ENCODE measurements at places on chromosomes 6 and 20.

DNA sequence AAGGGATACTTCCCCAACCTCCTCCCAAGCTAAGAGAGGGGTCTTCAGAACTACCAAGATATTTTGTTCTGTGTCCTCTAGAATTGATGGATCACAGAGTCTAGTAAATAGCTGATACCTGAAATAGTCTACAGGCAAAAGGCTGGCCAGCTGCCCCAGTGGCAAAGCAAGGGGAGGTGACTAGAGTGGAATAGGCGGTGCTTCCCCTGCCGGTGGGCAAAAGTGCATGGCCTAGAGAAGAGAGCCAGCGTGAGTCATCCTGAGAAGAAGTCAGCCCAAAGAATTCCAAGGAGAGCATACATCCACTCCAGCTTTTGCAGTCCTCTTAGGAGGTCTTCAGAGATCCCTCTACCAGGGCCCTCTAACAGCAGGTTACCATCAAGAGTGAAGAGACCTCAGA, 14.7 kb downstream of the DPPA5 start:
- DNase-seq = no peak

- DNase-seq = no peak
These were observed 10.7 kb downstream of the PSMG4 start for GRCh38 chr6:3269281-3269975.

DNA sequence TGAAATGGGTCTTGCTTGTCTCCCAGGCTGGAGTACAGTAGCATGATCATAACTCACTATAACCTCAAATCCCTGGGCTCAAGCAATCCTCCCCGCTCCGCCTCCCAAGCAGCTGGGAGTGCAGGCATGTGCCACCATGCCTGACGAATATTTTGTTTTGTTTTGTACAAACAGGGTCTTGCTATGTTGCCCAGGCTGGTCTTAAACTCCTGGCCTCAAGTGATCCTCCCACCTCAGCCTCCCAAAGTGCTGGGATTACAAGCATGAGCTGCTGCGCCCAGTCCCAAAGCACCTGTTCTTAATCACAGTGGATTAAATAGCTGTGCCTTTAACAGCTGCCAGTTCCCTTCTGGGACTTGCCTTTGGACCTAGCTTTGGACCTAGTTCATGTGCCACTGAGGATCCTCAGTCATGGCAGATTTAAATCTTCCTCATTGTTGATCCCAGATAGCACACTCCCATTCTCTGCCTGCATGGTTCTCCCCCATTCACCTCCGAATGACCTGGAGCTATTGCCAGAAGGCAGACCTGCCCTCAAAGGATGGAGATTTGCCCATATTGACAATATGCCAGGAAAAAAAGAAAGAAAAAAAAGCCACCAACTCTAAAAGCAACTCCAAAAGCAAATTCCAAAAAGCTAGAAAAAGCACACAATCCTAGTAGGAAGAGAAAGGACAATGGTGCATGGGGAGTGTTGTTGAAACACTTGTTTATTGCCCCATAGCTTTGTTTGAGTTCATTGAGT, 10.6 kb downstream of the POFUT1 start:
- no peak for DNase-seq

DNA sequence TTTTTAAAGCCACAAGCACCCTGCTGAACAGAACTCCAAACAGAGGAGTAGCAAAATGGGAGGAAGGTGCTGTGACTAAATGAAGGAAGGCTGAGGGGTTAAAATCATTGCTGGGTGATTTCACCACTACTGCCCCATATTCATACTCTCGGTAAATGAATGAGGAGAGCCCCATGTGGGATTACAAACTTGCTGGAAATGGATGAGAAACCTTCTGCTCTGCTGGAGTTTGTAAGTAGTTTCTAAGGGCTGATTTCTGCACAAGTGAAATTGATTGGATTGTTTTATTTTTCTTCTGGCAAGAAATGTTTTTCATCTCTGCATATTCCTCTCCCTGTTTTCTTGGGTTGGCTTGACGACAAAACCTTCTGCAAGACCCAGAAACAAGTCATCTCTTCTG, 533.5 kb upstream of the MMS22L start:
- no peak for DNase-seq

DNA sequence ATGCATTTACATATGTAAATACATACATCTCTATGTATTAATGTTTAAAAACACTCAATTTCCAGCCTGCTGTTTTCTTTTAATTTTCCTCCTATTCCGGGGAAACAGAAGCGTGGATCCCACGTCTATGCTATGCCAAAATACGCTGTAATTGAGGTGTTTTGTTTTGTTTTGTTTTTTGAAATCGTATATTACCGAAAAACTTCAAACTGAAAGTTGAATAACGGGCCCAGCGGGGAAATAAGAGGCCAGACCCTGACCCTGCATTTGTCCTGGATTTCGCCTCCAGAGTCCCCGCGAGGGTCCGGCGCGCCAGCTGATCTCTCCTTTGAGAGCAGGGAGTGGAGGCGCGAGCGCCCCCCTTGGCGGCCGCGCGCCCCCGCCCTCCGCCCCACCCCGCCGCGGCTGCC, 355 bp upstream of the BMP2 start:
- no peak for DNase-seq

- DNase-seq = no peak
These were observed 15.1 kb downstream of the MYBL2 start for GRCh38 chr20:43681991-43682410.

DNA sequence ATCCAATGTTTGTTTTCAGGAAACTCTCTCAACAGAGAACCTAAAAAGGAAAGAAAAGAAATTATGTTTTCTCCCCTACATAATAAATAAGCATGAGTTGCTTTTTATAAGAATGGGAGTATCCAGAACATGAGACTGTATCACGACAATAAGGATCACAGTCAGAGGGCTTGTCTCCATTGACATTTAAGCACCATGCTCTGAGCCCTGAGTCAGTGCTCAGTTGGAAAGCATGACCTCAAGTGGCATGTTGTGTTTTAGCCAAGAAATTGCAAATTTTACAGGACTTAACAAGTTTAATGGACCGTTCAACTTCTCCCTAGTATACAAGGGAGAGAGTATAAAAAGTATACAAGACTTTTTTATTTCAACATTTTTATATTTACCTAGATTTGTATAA, 431.6 kb downstream of the GJA1 start:
- no peak for DNase-seq

GRCh38 chr6:79152269-79152737, 74.2 kb upstream of the PHIP start:
- no peak for DNase-seq

DNA sequence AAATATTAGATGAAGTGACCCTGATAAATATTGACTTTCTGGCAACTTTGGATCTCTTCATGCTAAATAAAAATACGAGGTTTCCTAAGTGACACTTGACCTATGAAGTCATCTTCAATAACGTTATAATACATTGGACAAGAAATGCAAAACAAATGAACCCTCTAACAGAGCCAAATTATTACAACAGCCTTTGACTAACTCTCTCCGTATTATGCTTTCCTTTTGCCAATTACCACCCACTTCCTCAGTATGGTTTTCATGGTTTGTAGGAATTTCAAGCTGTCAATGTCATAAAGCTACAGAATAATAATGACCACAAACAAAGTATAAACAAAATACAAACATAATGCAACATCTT, 210.5 kb downstream of the MOXD1 start:
- DNase-seq = no peak

- no peak for DNase-seq
These were observed 16.8 kb downstream of the CEP250 start for GRCh38 chr20:35472209-35472608.

GRCh38 chr6:17450832-17451231, 57.4 kb downstream of the CAP2 start:
- DNase-seq = no peak

GRCh38 chr6:142028527-142028926, 104.2 kb upstream of the GJE1 start:
- no peak for DNase-seq

DNA sequence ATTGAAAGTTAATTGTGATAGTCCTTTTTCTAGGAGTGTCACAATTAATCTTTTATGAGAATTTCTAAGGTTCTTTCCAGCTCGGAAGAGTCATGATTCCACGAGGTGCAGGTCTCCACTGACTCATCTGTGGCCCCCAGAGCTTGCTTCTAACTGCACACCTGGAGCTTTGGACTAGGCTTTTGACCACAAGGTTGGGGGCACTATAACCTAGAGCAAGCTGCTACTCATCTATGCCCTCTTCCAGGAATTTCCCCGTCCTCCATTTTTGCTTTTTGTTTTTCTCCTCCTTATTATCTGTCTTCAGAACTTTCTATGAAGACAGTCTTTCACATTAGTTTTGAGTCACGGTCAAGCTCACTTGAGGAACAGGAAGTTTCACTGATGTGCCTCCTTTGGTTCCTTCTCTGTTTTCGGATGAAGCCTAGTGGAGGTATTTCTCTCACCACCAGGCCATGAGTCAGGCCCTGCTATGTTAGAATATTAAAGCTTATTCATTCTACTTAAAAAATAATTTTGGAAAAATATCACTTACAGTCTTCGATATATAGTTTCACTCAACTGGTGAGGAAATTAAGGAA, 119.2 kb upstream of the INSM1 start:
- no peak for DNase-seq

DNA sequence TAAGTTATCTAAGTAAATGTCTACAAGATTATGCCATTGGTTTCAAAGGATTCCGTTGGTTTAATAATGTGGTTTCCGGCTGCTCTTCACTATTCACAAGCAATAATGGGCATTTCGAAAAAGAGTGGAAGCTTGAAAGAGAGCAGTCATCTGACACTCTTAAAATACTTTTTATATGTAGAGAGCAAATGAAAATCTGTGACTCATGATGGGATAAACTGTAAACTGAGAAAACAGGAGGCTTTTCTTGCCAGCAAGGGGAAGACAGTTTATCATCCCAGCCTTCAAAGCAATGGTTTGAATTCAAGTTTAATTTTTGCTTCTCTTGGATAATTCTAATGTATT, 145.7 kb downstream of the KHDC1L start:
- no peak for DNase-seq
